ENCODE measurements at places on chromosomes 6 and 20. TPM values are rescaled to one million over a fixed set of nuclear protein-coding genes. Genes with fewer than 3 reads are reported as not detected.

The AVP gene
- polyA plus RNA-seq = 0.63 TPM

The ARMC12 gene
- polyA plus RNA-seq = 0.56 TPM

GRCh38 chr6:82878812-82879211 lies 186.8 kb downstream of the UBE3D start:
- DNase-seq = no peak

GRCh38 chr6:149028767-149029405 lies 282.1 kb downstream of the UST start:
- peak; percentile 89 for DNase-seq

- no peak for DNase-seq
These were observed 77.6 kb downstream of the TRERF1 start for GRCh38 chr6:42374018-42374669.

The CFB gene
- polyA plus RNA-seq = 22.2 TPM

DNA sequence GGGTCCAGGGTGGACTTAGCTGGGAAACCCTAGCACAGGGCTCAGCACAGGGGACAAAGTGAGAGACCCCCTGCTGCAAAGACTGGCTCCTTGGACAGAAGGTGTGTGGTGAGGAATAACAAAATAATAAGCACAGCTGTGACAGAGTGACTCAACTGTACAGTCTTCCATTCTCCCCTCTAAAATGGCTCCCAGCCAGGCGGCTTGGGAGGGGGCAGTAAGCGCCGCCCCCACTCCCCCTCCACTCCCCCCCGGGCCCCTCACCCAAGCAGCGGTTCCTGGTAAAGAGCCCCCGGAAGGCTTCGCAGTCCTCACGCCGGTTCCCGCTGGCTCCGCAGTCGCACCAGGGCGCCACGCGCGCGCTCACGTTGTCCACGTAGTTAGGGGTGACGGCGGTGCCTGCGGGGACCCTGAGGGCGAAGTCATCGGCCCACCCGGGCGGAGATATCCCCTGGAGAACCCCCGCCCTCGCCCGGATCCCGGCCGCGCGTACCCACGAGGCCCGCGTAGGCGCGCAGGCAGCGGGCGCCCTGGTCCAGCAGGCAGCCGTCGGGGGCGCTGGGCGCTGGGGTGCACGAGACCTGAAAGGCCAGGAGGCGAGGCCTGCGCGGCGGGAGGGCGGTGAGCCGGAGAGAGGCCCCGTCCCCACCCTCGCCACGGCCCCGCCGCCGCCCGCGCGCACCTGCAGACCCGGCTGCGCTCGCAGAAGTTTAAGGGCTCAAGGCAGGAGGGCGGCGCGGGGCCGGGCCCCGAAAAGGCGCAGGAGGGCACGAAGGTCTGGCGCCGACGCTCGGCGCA lies 2.7 kb downstream of the GFRA4 start:
- no peak for DNase-seq

DNA sequence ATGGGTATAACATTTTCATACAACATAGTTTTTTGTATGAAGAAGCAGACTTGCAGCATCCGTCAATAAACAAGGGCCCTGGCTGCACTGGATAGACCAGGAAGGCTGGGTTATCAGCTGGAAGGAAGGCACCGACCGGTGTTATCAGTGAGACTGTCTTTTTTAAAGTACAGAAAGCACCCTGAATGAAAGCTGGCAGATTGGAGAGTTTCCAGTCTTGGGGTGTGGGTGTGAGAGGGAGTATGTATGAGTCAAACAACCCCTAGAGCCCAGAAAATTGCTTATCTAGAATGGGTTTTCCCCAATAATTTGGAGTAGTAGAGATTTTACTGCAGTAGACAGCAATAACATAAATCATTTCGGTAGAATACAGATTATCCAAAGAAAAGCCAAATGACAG lies 42.4 kb downstream of the TXLNB start:
- DNase-seq = no peak

DNA sequence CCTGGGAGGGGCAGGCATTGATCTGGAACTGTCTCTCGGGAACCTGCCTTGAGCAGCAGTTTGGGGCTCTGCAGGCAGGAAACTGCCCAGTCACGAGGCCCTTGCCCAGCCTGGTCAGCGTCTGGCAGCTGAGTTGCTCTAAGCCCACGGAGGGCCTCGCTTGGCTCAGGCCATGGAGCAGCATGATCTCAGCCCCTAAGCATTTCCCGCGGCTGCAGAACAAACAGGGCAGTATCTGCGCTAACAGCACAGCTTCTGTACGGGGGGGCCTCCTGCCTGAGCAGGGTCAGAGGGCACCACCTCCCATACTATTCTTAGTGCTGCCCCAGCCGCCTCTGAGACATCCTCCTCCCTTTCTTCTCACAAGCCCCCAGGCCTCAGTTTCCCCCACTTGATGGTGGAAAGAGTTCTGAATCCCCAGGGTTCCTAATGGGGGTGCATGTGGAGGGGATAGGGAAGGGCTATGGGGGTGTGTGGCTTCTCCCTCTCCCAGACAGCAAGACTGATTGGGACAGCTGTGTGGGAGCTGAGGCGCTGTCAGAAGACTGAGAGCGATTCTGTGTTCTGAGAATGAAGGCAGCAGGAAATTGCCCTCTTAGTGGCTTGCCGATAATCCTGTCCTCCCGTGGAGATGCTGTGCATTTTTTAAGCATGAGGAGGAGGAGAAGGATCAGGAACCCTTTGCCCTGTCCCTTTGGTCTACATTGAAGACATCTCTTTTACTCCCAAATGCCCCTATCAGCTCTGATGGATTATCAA lies 46.4 kb downstream of the MOCS1 start:
- no peak for DNase-seq

- DNase-seq = no peak
These were observed 201.4 kb downstream of the PREX1 start for GRCh38 chr20:48626226-48626937.

- no peak for DNase-seq
These were observed 59.9 kb upstream of the MAP3K4 start for GRCh38 chr6:160931378-160932310.

DNA sequence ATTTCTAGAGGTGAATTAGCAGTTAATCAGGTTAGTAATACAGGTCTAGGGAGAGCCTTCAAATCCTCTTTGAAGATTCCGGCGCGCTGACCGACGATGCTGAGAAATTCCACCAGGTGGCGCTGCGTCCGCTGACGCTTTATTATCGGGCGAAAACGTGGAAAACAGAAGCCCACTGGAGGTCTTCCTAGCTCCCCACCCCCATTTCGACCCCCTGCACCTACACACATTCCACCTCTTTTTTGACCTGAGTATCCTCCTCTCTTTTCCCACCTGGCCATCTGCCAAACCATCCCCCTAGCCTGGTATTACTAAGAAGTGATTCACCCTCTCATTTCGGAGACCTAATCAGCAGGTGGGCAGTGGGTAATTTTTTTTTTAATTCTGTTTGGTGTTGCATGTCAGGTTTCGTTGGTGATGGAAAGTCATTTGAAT lies 65.4 kb upstream of the RIN2 start:
- no peak for DNase-seq

DNA sequence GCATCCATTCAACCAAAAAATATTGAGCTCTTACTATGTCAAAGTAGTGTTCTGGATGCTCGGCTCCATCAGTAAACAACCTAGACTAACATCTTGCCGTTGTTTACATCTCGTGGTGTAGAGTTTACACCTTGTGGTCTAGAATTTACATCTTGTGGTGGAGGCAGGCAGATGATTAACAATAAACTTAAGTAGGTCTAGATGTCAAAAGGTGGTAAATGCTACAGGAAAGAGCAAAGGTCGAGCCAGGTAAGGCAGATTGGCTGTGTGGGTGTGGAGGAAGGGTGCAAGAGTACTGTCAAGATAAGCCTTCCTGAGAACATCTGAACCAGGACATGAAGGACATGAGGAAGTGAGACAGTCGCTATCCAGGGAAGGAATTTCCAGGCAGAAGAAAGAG lies 88.4 kb upstream of the ESR1 start:
- DNase-seq = no peak

The SPATA2 gene
- polyA plus RNA-seq = 8.8 TPM

The CDKN1A gene
- 16.3 TPM for polyA plus RNA-seq

GRCh38 chr20:43936104-43936770 lies 21.6 kb downstream of the TOX2 start:
- no peak for DNase-seq

GRCh38 chr6:168238159-168238909 lies 81.2 kb downstream of the DACT2 start:
- DNase-seq = no peak

The TMEM181 gene
- 24.1 TPM for polyA plus RNA-seq

- DNase-seq = no peak
These were observed 1019.3 kb upstream of the ADGRB3 start for GRCh38 chr6:67615796-67616195.

- DNase-seq = no peak
These were observed 2.6 kb upstream of the ZBP1 start for GRCh38 chr20:57622579-57623381.

The LGSN gene
- 0.92 TPM for polyA plus RNA-seq

DNA sequence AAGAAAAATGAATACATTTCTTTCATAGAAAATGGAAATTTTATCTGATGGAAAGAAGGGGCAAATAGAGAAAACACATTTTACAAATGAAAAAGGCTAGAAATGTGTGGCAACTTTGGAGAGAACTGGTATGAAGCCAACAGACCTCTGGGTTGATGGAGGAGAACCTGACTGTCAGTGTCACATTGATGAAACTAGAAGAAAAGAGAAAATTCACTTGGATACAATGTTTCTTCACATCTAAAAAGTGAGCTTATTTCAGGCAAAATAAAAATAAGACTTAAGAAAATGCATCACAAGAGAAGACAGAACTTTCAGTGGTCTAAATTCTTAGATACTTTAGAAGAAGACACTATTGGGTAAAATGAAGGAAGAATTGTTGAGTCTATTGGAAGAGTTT lies at the start of gene OR12D2:
OR12D2 (plus strand) TSS at position 301 of the 400 bp plus-strand sequence. CDS start 1,069 bp downstream, outside the sequence.
- DNase-seq = no peak

DNA sequence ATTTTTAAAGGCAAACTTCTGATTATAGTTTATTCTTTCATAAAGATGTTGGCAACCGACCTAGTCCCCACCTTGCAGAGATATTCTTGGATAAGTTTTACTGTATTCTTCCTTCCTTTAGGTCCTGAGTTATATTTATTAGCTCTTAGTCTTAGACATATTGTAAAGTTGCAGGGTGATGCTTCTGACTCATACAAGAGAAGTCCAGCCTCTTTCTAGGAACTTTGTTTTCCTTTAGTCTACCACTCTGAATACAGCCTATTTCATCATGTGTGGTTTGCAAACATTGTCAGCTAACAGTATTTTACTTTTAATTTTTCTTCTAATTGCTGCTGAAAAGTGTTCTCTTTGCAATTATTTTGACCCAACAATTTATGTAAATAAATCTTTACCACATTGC lies 686.7 kb downstream of the COL12A1 start:
- DNase-seq = no peak

GRCh38 chr6:7154341-7155139 lies 46.8 kb downstream of the RREB1 start:
- DNase-seq = no peak
